ENCODE measurements at places on chromosomes 2 and 18.

DNA sequence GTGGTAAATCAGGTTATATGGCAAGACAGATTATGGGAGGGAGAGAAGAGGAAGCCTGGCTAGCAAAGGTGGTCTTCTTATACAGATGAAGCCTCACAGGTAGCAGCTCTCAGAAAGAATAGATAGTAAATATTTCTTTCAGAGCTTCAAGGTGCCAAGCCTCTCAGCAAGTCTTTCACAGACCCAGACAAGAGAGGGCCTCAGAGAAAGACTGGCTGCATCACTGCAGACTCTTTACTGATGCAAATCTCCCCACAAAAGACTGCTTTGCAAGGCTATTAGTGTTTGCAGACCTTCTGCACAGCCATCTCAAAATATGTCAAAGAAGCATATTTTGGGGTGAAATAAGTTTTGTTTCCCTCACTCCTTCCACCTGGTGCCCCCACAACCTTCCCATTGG lies 372.4 kb upstream of the RND3 start:
- DNase-seq: no peak

GRCh38 chr18:11570073-11570588 lies 39.3 kb upstream of the SLC35G4 start:
- no peak for DNase-seq

- DNase-seq: no peak
Observed at GRCh38 chr2:125837128-125837527, 818.8 kb upstream of the GYPC start.

GRCh38 chr2:23456881-23457760 lies 72.1 kb downstream of the KLHL29 start:
- DNase-seq: no peak

DNA sequence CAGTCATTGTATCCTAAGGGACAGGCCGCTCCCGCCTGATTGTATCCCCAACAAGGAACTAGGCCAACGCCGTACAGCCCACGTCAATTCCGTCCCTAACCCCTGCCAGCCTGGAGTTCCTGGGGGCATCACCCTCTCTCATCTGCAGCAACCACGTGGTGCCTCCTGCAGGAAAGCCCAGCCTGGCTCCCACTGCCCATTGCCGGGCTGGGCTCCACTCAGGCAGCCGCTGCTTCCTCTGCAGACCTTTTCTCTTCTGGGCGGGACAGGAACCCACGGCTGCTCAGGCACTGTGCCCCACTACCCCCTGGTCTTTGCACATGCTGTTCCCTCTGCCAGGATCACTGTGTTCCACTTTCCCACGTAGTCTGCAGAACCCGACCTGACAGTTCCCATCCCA lies 212.2 kb downstream of the TFCP2L1 start:
- DNase-seq: no peak

DNA sequence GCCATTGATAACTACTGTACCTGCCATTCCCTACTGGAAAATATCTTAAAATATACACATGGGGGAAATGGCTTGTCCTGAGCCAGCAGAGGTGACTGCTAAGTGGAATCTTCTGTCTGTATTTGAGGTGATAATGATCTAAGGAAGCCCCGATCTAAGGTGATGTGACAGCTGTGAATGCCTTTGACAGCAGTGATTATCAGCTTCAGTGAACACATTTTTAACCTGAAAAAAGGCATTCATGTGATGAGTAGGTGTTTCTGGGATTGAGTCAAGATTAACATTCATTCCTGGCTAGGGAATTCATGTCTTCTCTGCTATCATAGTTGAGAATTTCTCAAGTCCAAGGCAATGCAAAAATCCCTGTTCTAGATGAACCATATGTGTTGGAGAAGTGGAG lies 9.1 kb upstream of the MAPRE2 start:
- DNase-seq: no peak

- DNase-seq: no peak
Observed at GRCh38 chr2:237201461-237202287, 116.0 kb downstream of the COPS8 start.
